Fibroblast of the aortic adventitia (primary cell): ENCODE measurements at places on chromosomes 2 and 18.

- DNase-seq: peak; percentile 27
Observed at GRCh38 chr2:225462945-225463344, 63.4 kb downstream of the NYAP2 start.

GRCh38 chr2:135965756-135966155 is 19.7 kb downstream of the DARS1 start:
- no peak for DNase-seq

DNA sequence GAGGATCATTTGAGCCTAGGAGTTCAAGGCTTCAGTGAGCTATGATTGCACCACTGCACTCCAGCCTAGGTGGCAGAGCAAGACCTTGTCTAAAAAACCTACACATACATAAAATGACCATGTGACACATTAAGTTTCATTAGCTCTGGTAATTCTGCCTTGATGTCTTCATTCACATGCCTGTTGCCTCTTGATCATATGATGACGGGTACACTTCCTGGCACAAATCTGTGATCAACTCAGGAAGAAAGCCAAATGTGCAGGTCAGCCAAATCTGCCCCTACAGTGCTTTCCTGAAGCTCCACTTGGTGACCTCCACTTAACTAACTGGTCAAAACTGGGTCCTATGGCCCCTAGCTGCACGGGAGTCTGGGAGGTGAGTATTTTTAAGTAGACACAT is 54.4 kb upstream of the B3GNT7 start:
- no peak for DNase-seq

GRCh38 chr2:9627310-9627709 is 3.5 kb downstream of the YWHAQ start:
- peak; percentile 40 for DNase-seq

DNA sequence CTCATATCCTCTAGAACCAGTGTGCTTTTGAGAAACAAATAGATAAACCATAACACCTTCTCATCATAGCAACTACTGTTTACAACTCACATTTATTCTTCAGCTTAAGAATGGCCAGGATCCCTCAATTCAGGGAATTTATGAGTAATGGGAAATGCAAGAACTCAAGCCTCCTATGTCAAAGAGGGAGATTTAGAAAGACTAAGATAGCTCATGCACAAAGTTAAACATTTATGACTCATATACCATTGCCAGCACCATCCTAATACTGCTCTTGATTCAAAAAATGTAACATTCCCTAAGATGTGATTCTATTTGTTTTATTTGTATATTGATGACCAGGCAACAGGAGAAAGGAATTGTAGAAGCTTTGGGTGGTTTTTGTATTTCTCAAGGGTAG is 172.8 kb downstream of the CYP26B1 start:
- DNase-seq: no peak

DNA sequence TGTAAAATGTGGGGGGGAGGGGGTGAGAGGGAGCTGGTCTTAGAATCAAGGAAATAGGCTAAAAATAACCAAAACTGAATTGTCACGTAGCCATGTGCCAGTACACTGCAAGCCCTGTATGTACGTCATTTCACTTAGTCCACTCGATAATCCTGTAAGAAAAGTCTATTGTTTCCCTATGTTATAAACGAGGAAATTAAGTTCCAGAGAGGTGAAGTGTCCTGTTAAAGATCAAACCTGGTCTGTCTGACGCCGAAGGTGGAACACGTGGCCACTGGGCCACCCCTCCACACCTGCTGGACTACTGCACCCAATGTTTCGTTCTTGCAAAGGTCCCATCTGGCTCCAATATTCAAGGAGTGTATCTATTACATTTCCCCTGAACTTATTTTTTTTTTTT is 29.6 kb downstream of the TFCP2L1 start:
- no peak for DNase-seq

DNA sequence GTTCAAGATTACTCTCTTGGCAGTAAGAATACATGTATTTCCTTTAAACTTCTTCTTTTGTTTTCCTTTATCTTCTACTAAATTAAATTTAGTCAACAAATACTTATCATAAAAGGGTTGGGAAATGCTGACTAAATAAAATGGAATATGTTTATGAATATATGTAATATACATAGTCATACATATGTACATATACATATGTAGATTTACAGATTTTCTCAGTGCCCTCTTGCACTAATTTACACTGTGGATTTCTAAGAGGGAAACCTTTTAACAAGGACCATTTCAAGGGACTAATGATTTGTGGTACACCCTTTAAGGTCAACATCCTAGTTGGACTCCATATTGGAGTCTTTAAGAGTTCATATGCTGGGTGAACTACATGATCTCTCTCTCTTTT is 37.2 kb downstream of the FAM98A start:
- DNase-seq: no peak

- no peak for DNase-seq
Observed at GRCh38 chr2:12607971-12608370, 108.8 kb upstream of the TRIB2 start.

DNA sequence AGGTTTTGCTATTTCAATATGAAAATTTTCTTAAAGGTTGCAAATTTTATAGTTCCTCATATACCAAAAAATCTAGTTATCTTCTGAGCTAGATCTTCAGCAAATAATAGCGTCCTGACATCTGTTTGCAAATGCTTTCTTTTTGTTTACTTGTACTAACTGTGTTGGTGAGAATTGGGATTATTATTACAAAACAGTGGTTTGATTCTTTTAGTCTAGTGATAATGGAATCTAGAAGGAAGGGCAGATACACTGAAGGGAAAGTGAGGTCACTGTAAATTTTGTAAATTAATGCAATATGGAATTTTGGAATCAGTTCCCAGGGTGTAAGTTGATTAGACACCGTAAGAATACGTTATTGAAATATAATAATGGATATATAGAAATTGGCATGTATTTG is 36.2 kb upstream of the NT5C1B start:
- DNase-seq: no peak

DNA sequence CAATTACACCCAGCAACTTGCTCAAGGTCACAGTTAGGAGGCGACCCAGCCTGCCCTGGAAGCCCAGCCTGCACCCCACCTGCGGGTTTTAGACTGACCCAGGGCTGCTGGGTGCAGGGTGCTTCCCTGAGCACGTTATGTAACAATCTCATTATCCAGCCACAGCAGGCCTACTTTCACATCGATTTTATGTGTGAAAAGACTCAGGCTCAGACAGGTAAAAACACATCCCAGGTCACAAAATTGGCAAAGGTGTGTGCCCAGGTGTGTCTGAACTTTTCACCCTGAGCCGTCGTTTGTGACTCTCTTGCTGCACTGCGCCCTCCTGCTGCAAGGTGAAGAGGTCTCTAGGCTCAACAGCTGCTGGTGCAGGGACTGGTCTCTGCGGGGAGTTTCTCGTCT is 668.2 kb upstream of the HS6ST1 start:
- DNase-seq: no peak

GRCh38 chr2:72361042-72361441 is 213.4 kb upstream of the CYP26B1 start:
- no peak for DNase-seq

DNA sequence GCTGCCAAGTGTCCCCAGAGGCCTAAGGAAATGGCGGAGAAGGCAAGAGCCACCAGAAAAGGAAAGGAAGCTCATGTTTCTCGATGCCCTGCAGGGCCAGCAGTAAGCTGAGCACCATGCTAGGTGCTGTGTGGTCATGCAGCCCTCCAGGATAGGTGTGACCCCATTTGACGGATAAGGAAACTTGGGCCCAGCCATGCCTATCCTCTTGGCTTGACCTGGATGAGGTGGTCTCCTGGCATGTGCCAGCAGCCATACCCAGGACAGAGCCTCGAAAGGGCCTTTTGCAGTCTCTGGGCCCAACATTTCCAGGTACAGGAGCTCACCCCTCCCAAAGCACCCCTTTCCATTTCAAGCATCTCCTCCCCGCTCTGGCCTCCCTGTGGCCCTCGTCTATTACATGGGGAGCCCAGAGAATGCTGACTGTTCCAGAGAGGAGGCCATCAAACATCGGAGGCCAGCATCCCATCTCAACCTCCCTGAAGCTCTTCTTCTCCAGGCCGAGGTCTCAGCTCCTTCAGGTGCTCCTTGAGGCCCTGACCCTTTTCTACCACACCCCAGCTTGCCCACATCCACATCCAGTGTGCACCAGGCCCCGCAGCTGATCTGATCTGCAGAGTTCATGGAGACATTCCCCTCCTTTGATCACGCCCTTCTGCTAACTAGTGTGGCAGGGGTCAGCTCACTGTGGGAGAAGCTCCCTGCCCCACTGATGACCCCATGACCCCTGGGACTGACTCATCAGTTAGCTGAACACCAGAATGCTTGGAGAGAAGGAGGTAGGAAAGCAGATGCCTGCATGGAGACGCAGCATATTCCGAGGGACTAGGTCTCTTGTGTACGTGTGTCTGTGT is 208.4 kb downstream of the TNS1 start:
- DNase-seq: no peak

DNA sequence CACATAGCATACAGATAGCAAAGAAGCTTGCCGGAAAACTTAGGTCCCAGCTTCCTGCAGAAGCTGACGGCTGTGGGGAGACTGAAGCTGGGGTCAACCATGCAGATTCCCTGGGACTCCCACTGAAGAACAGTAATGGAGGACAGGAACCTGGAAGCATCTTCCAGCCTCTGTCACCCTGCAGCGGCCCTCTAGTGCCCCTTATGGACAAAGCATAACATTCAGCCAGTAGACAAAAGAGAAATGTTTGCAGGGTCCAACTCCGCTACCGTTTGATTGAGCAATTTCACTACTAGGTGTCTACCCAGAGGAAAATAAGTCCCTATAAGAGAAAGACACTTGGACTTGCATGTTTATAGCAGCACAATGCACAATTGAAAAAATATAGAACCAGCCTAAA is 460.6 kb downstream of the CNTNAP5 start:
- DNase-seq: no peak

DNA sequence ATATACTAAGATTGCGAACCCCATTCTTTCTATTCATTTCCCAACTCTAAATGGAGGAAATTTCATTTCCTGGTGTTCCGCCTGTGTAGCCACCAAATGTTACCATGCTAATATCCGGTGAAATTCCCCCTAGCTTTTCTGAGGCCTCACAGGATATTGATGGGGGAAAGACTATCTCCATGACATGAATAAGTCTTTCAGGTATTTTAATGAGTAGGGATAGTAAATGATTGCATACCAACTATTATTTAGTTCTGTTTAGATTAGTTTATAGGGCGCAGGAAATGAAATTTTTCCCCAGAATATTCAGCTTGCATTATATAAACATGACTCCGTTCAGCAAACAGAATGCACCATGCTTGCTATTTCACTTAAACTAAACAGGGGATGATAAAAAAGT is 55.4 kb downstream of the COL5A2 start:
- DNase-seq: no peak

GRCh38 chr2:231523451-231524285 is 6.6 kb downstream of the NMUR1 start:
- DNase-seq: no peak

DNA sequence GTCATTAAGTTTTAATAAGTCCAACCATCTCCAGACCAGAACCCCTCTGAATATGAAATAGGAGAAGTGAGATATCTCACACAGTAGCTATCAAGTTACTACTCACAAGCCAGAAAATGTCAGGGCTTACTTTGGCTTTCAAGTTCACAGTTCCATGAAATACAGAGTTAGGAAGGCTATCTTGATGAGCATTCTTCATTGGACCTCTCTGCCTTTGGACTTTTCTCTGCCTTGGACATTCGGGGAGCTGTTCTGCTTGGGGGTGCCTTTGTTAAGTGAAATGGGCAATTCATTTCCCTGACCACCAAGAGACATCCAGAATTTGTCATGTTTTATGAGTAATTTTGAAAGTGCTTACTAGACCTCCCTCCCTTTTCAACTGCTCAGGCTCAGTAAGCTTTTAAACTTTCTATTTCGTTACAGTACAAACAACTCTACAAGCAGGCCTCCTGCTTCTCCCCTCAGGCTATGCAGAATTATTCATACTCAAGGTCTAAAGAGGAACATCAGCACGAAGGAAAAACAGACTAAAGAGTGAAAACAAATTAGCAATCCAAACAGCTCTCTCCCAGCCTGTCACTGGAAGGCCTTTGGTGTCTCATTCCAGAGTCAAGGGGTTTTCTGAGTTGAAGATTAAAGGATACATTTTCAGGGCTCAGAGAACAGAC is 95.3 kb downstream of the MREG start:
- peak; percentile 65 for DNase-seq

DNA sequence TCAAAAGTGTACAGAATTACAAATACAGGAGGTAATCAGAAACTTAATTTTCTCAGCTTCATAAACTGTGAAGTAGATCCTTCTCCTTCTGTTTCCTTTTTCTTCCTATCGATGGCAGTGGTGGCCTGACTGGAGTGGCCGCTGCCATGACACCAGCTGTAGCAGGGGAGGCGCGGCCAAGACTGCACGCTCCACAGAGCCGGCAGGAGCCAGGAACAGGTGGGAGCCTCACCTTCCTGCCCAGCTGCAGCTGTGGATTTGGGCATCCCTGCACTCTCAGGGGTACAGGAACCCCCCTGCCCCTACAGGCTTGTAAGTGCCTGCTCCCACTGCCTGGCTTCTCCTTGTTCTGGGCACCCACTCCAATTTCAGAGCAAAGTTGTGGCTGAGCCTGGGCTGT is 76.1 kb downstream of the EPB41L3 start:
- DNase-seq: no peak

GRCh38 chr18:3103576-3103975 is 90.6 kb upstream of the LPIN2 start:
- peak; percentile 45 for DNase-seq

DNA sequence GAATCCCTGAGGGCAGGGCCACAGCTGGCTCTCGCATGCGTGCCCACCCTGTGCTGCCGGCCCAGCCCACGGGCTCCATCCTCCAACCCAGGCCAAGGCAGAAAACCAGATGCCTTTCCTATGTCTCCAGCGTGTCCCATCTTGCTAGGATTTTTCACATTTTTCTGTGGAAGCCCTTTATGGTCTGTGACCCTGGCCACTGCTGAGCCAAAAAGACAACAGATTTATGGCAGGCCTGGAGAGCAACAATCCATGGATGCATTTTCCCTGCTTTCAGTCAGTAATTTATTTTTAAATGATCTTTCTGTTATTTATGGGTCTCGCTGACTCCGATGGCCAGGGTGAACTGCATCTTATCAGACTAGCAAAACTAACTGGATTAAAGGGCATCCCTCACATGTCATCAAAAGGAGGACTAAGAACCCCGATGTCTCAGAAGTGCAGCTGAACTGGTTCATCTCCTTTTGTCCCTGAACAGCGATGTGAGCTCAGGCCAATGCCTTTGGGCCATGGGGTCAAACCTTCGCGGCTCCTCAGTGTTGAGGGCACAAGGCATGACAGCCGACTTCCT is 346.0 kb downstream of the CYRIA start:
- no peak for DNase-seq

GRCh38 chr2:122108186-122108585 is 352.7 kb downstream of the TSN start:
- DNase-seq: no peak

GRCh38 chr2:51710222-51710621 is 678.3 kb upstream of the NRXN1 start:
- no peak for DNase-seq
